ENCODE measurements at places on chromosomes 7 and 10.

DNA sequence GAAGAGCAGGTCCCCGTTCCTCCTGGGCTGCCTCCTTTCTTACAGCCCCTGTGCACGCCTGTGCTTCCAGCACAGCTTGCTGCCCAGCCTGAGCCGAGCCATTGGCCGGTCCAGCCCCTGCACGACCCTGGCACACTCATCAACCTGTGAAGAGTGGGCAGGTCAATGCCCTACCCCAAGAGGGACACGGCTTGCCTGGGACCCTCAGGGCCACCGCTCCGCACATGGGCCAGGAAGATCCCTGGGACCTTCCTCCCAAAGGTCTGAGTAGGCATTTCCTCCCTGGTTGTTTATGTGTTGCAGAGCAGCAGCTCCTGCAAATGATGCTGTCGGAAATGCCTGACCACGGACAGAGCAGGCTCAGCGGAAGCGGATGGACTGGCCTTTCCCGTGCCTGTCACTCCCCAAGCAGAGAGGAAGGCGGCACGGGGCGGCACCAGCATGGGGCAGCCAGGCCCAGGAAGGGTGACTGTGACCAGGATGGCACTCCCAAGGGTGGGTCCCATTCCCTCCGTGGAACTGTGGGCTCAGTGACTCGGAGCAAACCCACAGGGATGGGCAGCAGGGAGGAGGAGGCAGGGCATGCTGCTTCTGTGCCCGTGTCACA, 252.5 kb downstream of the TNS3 start:
- no peak for DNase-seq

GRCh38 chr7:98661607-98662006, 44.5 kb downstream of the NPTX2 start:
- no peak for DNase-seq

- DNase-seq, result no peak
Observed at GRCh38 chr10:71314694-71315225, 4.3 kb upstream of the SLC29A3 start.

DNA sequence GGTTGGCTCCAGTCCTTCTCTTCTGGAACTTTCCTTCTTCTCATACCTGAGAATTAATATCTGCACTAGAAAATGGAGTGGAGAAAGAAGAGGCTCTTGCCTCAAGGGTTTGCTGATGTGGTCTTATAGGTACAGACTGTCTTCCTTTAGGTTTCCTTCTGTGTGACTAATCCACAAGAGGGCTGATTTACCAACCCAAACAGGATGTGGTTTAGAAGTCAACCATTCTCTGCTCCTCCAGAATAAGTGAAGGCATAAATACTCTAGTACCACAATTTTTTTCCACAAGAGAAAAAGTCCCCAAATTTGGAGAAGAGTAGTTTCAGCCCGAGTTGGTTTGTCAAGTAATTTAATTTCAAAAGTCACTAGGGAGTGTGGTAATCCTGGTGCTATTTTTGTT, 85.8 kb downstream of the NRP1 start:
- DNase-seq, result peak; percentile 18

GRCh38 chr10:95513941-95514392, 47.2 kb downstream of the SORBS1 start:
- no peak for DNase-seq

DNA sequence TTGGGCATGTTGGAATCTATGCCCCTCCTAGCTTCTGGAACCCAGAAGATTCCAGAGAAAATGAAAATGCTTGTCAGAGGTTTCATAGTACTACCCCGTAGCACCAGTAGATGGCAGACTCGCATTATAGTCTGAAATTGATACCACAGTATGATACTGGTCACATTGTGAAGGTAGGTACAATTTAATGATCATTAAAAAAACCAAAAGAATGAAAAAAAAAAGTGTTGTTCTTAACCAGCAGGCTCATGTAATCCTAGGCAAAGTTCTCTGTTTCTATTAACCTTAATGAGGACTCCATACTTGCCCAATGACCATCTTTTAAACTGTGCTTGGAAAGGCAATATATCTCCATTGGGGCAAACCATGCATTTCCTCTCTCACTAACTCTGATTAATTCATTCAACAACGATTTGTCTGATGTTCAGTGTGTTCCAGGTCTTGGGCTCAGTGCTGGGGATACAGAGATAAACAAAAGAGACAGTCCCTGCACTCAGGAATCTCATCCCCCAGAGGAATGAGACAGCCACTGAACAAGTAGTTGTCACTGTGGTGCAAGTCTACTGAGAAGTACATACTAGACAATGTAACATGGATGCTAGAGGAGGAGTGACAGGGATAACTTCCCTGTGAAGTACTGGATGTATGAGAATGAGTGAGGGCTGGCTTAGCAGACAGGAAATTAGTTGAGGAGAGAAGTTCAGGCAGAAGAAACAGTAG, 223.5 kb upstream of the PHYHIPL start:
- DNase-seq, result peak; percentile 71

DNA sequence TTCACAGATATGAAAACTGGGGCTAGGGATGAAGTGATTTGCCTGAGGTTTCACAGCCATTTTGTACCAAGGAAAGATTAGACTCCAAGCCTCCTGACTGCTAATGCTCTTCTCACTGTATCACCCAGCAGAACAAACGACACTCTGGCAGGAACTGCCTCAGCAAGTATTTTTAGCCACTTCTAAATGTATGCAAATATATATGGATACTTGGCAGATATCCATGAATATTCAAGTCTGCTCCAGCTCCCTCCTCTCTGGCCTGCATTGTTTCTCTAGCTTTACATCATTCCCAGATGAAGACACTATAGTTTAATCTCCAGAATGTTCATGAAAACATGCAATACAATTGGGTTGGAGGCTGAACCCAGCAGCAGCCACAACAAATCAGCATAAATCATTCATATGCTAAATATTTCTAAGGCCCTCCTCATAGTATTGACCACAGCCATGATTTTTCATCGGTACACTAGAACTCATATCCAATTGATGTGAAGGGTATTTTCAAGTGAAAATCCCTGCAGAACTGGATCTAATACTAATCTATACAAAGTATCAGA, 65.5 kb downstream of the HPSE2 start:
- peak; percentile 39 for DNase-seq

- DNase-seq, result no peak
Observed at GRCh38 chr10:112258407-112258806, 24.8 kb upstream of the TECTB start.

DNA sequence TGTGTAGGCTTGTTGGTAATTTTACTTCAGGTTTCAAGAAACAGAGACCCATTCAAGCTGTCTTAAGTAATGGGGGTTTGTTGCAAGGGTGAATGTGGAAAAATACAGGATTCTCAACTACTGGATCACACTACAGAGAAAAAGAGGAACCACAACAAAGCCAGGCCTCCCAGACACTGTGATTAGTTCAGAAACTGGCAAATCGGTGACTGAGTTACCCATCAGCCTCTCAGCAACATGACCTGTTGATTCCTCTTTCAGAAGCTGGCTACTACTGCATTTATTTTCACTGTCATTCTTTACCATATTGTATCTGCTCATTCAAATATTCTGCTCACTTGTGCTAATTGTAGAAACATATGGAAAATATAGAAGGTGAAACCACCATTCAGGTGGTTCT, 16.0 kb downstream of the CCDC71L start:
- DNase-seq, result peak; percentile 81

All from OCI-M1 (cell line).